Activated naive CD4-positive, alpha-beta T cell treated with Interleukin-2 at 50 U/mL for 16 hours (primary cell): ENCODE measurements at places on chromosomes 6 and 20.

DNA sequence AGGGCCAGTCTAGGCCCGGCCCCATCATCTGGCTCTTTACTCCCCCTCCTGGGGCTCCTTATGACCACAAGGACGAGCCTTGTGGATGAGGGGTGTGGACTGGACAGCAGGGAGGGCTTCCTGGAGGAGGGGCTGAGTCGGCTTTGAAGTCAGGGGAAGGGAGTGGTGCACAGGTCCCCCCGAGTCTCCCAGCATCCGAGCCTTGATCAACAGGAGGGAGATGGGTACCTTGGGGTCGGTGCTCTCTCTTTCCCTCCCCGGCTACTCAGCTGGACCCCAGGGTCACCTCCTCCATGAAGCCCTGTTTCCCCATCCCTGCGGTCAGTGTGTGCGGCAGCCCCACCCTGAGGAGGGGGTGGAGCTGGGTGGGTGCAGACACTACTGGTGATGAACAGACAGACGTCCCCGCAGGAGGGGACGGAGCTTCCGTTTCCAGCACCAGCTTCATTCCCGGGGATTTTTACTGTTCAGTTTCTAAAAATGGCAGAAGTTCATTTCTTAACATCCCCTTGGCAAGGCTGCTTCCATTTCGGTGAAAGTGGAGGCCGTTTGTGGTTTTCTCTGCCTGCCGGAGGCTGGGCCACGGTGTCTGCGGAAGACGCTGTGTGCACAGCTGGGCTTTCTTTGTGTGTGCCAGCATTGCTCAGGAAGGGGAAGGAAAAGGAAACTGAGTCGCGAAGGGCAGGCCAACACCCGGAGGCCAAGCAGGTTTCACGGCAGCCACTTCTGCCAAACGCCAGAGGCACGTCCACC lies 19.6 kb downstream of the NTSR1 start:
- DNase-seq: no peak

GRCh38 chr6:121522265-121522664 lies 86.8 kb downstream of the GJA1 start:
- no peak for DNase-seq

DNA sequence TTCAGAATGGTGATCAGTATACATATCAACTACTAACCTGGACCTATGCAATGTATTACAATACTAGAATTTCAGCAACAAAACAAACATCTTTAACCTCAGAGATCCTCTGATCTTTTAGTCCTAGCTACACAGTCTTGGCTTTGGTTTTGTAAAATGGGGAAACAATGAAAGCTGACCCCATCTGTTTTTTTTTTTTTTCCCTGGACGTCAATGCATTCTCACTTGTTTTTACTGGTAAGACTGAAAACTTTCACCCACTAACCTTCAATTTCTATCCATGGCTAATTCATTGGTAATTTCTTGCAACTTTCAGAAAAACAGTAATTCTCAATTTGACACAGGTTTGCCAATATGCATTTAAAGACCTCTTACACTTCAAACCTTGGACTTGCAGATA lies 3.0 kb downstream of the KIF13A start:
- no peak for DNase-seq

DNA sequence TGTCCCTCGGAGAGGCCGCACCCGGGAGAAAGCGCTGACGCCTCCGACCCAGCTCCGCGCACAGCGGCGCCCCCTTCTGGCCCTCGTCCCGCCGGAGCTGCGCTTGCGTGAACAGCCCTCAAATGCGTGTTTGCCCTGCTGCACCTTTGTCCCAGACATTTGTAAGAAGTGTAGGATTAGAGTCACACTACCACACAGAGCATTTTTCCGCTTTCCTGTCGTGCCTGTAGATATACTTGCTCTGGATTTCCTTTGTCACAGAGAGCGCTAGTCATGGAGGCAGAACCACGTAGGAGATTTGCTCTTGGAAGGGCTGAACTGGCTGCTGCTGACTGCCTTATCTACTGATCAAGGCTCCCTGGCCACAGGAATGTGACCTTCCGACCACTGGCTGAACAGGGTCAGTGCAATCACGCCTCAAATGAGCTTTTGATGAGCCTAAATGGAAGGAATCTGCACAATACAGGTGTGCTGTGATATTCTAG lies 62.3 kb downstream of the PAX1 start:
- no peak for DNase-seq

- no peak for DNase-seq
Observed at GRCh38 chr6:117389227-117390057, 36.3 kb downstream of the ROS1 start.

DNA sequence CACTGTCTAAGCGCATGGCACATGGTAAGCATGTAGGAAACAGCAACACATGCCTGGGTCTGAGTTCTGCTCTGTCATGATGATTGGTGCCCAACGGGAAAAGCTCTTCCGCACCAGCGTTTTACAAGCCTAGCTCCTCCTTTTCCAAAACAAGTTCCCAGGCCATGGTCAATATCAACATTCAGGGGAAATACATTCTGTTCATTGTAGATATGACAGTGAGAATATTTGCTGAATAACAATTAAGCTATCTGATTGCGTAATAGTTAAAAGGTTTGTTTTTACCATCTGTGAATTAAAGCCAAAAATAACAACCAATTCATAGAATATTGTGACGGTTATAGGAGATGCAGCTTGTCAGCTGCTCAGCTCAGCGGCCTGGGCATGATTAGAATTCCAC lies 404.3 kb upstream of the SLC35B3 start:
- DNase-seq: no peak
